ENCODE measurements at places on chromosomes 4 and X.

DNA sequence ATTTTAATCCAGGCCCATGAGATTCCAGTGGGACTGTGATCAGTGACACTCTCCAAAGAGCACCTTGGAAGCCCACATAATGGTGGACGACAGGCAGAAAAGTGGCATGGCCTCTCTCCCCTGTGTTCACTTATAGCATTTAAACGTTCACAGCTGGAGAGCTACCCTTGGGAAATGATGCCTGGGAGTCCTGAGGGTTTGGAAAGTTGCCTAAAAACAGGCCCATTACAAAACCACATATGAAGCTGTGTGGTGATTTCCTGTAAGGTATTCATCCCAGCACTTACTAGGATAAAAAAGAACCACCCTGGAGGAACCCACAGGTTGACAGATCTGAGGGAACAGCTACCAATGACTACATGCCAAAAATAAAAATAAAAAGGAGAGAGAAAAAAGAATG lies 193.2 kb downstream of the RASL11B start:
- peak; percentile 76 for DNase-seq

DNA sequence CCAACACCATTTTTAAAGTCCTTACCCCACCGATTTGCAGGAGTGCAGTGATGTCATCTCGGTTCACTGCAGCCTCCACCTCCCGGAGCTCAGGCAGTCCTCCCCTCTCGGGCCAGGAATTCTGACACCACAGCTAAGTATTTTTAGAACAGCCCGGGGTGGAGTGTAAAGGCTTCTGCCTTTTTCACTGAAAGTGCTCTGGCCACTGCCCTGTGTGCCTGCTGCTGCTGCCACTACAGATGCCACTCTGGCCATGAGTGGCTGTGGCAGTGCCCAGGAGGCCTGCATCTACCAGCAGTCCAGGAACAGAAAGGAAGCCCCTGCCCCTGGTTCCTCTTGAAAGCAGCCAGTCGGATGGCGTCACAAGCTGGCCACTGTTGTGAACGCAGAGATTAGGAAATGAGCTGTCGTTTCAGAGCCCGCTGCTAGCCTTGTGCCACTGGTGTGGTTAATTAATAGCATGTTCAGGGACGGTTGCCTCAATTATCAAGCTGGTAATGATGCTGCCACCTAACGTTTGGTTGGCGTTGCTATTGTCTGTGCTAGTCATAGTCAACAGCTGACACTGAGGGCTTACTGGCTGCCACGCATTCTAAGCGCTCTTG lies 23.6 kb upstream of the TBC1D14 start:
- DNase-seq, result peak; percentile 60

GRCh38 chr4:6893449-6894085 lies 16.1 kb upstream of the TBC1D14 start:
- DNase-seq, result peak; percentile 57

GRCh38 chrX:53319614-53320542 lies 38.5 kb upstream of the IQSEC2 start:
- DNase-seq, result peak; percentile 28

DNA sequence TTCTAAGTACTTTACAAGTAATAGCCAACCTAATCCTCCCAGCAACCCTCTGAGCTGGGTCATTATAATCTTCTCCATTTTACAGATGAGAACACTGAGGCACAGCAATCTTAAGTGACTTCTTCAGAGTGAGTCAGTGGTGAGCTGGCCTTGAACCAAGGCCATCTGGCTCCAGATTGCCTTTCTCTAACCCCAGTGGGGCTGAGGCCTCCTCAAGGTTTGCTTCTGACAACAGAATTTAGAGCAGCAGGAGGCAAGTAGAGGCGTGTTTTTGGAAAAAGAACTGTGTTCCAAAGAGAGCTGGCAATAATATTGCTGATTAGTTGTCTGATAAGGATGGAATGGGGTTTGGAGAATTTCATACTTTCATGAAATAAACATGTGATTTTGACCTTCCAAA lies 41.2 kb downstream of the PIR start:
- DNase-seq, result peak; percentile 58

DNA sequence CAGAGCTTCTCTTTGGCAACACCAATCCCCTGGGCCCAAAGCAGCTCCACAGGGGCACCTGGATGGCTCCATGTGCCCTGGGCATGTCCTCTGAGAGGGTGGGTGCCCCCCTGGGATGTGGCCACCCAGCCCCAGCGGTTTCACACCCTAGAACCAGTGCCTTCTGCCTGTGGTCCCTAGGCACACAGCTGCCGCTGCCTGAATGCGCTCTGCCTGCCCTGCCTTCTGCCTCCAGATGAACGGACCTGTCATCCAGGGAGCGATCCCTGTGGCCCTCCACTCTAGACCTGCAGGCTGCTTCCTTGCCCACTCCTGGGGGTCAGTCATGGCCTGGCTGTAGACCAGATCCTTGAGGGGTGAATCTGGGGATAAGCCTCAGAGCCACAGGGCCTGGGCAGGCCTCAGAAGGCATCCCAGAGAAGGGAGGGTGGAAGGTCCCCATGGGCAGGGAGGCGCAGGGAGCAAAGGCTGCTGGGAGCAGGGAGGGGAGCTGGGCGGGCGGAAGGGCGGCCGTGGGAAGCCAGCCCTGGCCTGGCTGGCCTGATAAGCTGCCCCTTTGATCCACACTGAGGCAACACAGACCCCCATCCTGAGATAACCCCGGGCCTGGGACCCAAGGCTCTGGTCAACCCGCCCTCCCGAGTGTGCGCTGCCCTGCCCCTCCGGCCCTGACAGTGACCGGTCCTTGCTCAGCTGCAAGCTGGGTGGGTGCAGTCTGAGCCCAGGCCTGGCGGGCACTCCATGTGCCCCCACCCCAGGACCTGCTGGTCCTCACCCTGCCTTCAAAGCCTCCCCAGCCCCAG lies 8.1 kb upstream of the FGFR3 start:
- DNase-seq, result no peak

DNA sequence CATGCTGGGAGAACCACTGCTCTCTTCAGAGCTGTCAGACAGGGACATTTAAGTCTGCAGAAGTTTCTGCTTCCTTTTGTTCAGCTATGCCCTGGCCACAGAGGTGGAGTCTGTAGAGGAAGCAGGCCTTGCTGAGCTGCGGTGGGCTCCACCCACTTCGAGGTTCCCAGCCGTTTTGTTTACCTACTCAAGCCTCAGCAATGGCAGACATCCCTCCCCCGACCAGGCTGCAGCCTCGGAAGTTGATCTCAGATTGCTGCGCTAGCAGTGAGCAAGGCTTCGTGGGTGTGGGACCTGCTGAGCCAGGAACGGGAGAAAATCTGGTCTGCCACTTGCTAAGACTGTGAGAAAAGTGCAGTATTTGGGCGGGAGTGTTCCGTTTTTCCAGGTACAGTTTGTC lies 118.9 kb downstream of the SLC10A6 start:
- no peak for DNase-seq

DNA sequence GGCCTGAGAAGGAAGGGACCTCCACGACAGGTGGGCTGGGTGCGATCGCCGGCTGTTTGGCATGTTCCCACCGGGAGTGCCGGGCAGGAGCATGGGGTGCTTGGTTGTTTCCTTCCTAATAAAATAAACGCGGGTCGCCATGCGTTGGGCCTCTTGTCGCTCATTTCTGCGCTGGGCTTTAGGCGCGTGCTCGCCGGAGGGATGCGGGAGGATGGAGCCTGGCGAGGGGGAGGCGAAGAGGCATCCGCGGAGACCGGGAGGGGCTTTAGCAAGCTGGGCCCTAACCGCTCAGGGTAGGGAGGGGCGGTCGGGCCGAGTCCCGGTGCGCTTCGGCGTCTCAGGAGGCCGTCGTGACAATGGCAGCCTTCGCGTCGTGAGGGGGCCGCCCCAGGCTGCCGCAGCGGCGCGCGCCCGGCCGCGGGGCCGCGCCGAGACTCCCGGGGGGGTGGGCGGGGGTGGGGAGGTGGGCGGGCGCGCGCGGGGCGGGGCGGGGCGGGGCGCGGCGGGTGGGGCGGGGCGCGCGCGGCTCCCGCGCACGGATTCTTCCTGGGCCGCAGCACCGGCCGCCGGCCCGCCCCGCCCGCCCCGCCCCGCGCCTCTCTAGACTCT lies 476 bp upstream of the GDI1 start:
- DNase-seq, result peak; percentile 61

DNA sequence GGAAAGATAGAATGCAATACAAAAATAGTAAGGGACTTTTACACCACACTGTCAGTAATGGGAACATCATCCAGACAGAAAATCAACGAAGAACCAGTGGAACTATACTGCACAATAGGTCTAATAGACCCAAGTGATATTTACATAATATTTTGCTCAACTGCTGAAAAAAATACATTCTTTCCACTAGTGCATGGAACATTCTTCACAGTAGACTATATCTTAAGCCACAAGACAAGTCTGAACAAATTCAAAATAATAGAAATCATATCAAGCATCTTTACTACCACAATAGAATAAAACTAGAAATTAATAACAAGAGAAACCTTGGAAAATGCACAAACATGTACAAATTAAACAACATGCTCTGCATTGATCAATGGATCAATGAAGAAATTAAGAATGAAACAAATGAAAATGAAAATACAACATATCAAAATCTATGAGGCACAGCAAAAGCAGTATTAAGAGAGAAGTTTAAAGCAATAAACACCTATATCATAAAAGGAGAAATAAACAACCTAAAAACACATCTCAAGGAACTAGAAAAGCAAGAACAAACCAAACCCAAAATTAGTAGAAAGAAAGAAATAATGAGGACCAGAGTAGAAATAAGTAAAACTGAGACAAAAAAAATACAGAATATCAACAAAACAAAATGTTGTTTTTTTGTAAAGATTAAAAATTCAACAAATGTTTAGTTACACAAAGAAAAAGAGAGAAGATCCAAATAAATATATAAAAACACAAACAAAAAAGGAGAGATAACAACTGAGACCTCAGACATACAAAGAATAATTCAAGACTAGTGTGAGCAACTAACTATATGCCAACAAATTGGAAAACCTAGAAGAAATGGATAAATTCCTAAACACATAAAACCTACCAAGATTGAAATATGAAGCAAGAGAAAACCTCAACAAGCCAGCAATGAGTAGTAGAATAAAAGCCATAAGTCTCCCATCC lies 51.5 kb upstream of the ANTXR2 start:
- DNase-seq, result no peak

GRCh38 chrX:24553011-24553410 lies 87.9 kb downstream of the PDK3 start:
- peak; percentile 48 for DNase-seq

DNA sequence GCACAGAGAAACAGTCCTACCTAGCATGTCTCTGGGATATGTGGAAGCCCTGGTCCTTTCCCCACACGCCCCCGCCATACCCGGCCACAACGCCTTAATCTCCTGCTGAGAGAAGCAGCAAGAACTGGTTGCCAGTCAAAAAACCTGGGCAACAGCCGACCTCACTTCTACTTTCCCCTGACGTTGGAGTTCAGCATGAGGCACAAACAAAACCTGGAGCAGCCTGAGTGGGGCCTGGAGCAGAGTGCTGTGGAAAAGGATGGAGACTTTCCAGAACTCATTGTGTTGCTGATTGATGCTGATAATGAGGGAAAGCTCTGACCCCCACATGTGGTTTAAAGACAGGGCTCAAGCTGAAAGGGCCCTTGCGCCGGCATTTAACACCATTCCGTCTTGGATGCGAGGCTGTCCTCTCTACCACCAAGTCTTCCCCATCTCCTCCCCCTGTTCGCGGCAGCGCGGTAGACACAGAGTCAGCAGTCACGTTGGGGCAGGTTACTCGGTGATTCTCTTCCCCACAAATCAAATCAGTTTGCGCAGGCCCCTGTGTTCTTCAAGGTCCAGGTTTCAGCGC lies 666 bp downstream of the CCDC158 start:
- no peak for DNase-seq

GRCh38 chr4:19492606-19493005 lies 759.1 kb upstream of the SLIT2 start:
- DNase-seq, result peak; percentile 41

DNA sequence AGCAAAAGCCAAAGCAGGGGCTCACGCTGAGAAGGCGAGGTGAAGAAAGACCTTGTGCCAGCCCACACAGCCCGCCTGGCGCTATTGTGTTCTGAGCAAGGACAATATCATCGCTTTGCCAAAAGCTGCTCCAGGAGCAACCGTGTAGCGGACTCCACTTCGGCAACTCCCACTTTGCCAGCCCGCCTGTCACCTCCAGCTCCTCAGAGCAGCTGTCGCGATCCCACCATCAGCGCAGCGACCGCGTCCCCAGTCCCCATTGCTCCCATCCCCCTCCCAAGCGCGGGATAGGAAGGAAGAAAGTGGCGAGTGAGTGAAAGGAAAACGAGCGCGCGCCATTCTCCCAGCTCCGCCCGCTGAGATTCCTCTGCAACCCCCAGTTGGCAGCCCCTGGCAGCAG lies 759 bp downstream of the ZC4H2 start:
- DNase-seq, result peak; percentile 58

DNA sequence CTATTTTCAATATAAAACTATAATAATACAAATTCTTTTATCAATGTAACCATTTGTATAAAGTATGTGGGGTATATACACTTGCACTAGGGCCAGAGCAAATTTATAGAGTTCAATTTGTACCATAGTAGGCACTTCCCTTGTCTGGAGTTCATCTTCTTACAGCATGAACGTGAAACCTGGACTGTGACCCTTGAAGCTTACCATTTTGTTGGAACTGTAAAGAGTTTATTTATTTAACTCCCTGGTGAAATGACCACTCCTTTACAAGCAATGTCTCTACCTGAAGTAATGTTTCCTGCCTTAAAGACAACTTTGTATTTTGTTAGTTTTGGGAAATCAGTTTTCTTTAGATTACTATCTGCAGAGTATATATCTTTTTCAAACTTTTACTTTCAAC lies 188.2 kb downstream of the ARAP2 start:
- DNase-seq, result no peak

- peak; percentile 59 for DNase-seq
Measured at GRCh38 chr4:156390599-156391324, 437.1 kb upstream of the CTSO start.

DNA sequence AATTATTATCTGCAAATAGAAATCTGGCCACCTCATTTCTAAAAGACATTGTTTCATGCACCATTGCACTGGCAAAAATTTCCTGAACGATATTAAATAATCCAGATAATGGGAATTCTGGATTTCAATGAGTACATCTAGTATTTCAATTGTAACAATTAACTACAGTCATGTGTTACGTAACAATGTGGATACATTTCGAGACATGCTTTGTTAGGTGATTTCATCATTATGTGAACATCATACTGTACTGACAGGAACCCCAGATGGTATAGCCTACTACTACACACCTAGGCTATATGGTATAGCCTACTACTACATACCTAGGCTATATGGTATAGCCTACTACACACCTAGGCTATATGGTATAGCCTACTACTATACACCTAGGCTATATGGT lies 14.8 kb downstream of the LAMTOR3 start:
- peak; percentile 31 for DNase-seq

- peak; percentile 64 for DNase-seq
Measured at GRCh38 chr4:133320576-133321170, 171.6 kb downstream of the PCDH10 start.

GRCh38 chr4:683982-684622 lies 4.8 kb downstream of the SLC49A3 start:
- DNase-seq, result peak; percentile 73

- DNase-seq, result peak; percentile 46
Measured at GRCh38 chrX:102651242-102652011, at the start of gene GPRASP1. GPRASP1 (plus strand) TSS chrX:102651483; CDS start chrX:102653914, 2,431 bp downstream.

- DNase-seq, result peak; percentile 72
Measured at GRCh38 chr4:5036239-5036638, 15.0 kb upstream of the STK32B start.
